Hematopoietic multipotent progenitor cell treated with erythropoietin and hydrocortisone succinate and interleukin-3 and kit ligand, for 17 days (in vitro differentiated cells): ENCODE measurements at places on chromosomes 2 and 18.
A peak's percentile ranks its signal among the peaks of the same experiment; 100 is the strongest.

- no peak for DNase-seq
Measured at GRCh38 chr18:37307181-37307580, 258.4 kb downstream of the CELF4 start.

- no peak for DNase-seq
Measured at GRCh38 chr2:38217401-38218188, 141.6 kb upstream of the CYP1B1 start.

DNA sequence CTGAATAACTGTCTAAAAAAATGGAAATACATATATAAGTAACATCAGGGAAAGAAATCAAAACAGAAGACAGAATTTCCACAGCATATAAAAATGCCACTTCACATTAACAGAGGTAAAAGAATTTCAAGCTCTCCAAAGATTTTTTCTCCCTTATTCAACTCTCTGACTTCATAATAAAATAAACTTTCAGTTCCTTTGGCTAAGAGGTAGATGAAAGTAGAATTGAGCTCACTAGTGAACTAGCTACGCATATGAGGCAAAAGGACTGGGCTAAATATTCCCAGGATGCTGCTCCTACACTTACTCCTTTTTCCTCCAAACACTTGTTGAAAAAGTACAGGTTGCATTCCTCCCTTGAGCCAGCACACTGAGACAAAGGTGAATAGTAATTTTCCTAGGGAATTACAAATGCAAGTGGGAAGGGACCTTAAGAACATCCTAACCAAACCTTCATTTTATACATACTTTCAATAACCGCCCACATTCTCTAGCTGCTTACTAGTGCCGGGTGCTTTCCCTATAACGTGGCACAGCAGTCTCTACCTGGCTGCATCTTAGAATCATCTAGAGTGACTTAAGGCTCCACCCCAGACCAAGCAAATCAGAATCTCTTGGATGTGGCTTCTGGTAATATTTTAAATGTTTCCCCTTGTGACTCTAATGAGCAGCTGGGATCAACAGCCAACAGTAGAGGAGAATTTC is 136.6 kb downstream of the MTCL1 start:
- DNase-seq = no peak

DNA sequence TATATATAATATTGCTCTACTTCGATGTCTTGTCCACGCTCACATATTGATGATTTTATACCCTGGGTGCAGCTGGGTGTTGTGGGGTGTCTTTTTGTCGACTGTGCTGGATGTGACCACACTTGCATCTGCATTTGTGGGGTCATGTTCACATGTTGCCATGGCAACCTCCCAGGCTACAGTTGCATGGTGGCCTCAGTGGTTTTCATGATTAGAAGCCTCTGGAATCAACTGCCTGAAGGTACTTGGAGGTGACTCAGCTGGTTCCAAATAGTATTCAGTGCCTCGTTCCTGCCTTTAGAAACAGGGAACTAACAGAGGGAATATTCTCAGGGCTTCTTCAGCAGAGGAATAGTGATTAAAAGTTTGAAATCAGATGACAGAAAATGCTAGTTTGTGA is 166.3 kb upstream of the NYAP2 start:
- DNase-seq = no peak

DNA sequence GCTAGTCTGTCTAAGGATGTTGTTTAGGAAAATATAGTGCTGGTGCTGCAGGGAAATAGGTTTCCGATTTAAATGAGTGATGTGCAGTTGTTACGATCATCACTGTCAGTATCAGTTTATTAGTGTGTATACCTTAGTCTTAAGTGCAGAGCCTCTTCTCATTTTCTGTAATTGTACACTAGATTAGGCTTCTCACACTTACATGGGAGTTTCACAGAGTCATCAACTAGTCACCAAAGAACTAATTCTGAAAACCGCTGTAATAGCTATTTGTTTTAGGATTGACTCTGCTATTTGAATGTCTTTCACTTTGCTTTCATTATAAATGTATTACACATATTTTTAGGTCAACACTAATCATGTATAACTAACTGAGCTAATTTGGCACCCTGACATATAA is 99.8 kb upstream of the ZEB2 start:
- no peak for DNase-seq

DNA sequence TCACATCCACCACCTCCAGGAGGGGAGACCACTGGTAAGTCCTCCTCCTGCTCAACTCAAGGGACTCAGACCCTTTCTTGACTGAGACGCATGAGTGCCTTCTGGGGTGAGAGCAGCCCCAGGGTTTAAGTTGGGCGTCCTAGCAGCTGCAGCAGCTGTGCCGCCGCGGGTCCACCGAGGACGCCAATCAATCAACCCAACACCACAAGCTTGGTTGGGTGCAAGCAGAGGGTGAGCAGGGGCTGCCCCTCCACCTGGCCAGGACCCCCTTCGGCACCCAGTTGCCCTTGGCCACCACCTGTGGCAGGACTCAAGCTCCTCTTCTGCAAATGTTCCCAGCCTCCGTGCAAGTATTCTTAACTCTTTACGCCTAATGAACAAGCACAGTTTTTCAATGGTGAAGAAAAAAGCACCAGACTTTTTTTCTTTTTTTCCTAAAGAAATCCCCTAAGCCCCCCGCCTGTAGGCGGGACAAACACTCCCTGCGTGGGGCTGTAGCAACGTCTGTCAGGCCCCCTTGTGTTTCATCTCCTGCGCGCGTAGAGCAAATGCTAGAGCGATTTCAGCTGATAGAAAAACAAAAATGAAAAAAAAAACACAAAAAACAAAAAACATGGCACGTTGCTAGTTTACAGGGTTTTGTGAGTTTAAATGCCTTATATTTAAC is 197.1 kb downstream of the LOXHD1 start:
- DNase-seq = no peak

- DNase-seq = no peak
Measured at GRCh38 chr2:9772999-9773902, 70.0 kb upstream of the TAF1B start.

- DNase-seq = no peak
Measured at GRCh38 chr18:40413160-40413559, 1541.9 kb upstream of the PIK3C3 start.

DNA sequence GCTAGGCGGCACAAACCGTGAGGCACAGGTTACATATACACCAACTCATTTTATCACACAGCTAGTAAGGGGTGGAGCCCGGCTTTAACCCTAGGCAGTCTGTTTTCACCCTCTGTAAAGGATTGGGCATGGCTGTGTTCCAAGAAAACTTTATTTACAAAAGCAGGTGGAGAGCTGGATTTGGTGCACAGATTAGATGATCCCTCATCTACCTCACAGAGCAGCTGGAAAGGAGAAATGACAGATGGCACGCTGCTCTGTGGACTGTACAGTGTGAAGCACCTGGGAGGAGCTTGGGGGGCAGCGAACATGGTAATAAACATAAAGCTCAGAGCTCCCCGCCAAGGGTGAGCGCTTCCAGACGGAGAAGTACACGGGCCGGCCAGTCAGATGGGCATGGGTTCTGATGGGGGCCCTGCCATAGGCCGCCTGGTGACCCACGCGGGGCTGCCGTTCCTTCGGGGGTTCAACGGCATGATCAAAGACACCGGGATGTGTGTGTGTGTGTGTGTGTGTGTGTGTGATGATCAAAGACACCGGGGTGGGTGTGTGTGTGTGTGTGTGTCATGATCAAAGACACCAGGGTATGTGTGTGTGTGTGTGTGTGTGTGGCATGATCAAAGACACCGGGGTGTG is 862 bp upstream of the TMEM177 start:
- no peak for DNase-seq

GRCh38 chr2:237464757-237465391 is 22.2 kb upstream of the MLPH start:
- DNase-seq = no peak

- no peak for DNase-seq
Measured at GRCh38 chr2:150076281-150076680, 411.2 kb downstream of the RND3 start.

DNA sequence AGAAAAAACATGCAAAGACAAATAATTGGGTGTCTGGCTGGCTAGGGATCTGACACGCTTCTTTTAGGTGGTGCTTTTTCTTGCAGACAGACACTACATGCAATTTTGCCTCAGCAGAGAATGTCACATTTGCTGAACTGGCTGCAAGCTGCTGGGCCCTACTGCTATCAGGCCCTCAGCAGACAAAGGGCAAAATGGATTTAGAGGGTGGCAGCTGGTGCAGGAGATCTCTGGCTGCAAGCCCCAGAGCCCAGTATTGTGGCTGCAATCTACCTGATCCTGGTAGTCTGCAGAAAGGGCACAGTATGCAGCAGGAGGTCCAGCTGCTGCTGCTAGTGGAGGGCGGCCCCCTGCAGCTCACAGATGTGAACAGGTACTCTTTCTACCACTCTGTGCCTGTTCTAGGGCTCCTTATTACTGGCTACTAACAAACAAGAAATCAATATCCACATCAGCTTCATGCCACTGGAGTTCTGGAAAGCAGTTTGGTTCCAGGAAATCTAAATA is 796.7 kb upstream of the CELF4 start:
- DNase-seq = no peak

- no peak for DNase-seq
Measured at GRCh38 chr2:56009758-56010458, 86.3 kb upstream of the EFEMP1 start.

DNA sequence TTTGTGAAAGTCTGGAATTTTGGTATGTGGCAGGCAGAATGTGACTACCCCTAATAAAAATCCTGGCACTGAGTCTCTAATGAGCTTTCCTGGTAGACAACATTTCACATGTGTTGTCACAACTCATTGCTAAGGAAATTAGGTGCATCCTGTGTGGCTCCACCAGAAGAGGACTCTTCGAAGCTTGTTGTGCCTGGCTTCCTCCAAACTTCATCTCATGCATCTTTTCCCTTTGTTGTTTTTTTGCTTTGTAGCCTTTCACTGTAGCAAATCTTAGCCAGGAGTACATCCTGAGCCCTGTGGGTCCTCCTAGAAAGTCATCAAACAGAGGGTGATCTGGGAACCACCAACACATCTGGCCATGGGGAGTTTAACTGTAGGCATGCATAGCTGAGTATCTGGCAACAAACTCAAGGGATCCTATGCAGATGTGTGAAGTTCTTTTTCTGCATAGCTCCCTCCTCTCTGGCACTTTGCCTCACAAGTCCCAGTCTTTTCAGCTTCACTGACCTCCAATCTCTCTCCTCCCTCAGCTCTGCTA is 42.1 kb upstream of the SERTAD2 start:
- no peak for DNase-seq

GRCh38 chr2:55604027-55604565 is 13.3 kb downstream of the PPP4R3B start:
- no peak for DNase-seq

GRCh38 chr2:169739351-169739750 is 5.7 kb downstream of the KLHL23 start:
- no peak for DNase-seq

- DNase-seq = no peak
Measured at GRCh38 chr2:216743781-216744180, 48.4 kb upstream of the IGFBP5 start.

DNA sequence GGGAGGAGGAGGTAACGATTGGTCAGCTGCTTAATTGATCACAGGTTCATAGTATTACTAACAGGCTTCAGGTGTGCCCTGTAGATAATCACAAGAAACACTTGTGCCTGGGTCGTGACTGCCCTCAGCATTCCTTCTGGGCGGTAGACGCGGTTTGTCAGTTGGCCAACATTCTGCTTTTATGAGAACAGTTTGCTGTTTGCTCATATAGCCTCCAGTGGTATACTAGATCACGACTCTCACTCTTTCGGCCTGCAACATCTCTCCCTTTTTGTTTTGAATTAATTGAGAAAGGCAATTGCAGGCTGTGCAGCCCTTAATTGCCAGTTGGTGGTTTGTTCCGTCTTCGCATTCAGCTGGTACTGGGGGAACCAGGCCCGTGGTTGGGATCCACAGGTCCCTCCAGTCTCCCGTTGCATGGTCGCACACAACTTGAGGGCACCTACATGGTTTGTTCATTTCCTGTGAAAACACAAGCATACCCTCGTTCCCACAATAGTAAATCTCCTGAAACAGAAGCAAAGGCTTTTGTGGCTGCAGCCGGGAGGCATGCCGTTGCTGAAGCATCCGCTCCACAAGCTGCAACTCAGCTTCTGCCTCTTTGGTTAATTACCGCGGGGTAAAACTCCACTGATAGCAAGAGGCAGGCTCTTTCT is 30.3 kb upstream of the GPR17 start:
- DNase-seq = no peak

DNA sequence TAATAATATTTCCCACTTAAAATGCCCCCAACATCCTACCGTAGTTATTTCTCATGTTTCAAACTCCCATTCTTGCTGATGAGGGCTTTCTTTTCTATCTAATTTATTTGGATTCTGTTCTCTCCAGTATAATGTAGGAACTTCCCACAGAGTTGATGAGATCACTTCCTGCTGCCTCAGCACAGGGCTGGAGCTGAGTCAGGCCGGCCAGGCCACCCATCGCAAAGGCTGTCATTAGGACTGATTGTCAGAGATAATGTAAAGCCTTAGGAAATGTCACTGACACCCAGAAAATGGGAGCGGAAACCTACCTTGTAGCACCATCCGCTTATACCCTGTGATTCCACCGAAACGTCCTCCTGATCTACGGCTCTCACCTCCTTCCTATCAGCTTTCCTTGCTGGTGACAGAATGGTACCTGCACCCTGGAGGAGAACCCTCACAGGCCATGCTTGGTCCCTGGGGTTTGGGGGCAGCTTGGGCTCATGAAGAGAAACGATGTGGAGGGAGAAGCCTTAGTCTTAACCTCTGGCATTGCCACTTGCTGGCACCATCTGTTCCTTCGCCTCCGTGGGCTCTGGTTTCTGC is 672.8 kb upstream of the ID2 start:
- peak; percentile 51 for DNase-seq

DNA sequence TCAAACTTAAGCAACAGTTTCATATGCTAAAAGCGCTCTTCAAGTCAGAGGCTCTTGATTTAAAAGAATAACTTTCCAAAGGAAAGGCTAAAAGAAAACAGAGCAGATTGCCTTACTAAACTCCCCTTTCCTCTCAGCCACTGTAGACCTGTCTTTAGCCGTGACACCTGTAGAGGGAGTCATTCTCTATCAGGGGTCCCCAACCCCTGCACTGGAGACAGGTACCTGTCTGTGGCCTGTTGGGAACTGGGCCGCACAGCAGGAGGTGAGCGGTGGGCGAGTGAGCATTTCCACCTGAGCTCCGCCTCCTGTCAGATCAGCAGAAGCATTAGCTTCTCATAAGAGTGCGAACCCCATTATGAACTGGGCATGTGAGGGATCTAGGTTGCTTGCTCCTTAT is 9.6 kb downstream of the SLC14A1 start:
- no peak for DNase-seq

DNA sequence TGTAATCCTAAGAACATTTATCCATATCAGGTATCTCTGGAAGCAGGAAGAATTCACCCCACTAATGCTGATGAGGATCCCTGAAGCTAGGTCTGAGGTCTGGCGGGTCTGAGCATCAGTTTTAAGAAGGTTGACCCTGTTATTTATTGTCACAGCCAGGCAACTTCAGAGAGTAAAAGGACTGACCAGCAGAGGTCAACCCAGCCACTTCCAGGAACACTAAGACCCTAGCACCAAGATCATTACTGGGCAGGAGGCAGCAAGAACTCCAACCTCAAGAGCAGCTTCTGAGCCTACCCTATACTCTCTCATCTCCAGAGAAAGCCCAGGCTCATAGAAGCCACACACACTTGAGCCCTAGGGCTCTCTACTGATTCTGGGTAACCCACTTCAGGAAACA is 901.4 kb downstream of the DCDC2C start:
- no peak for DNase-seq

GRCh38 chr18:75504469-75504868 is 77.0 kb upstream of the SMIM21 start:
- DNase-seq = no peak

GRCh38 chr18:384897-385296 is 115.6 kb downstream of the COLEC12 start:
- no peak for DNase-seq

GRCh38 chr2:216927163-216927562 is 67.3 kb upstream of the TNP1 start:
- no peak for DNase-seq
